NCI-H526 treated with DMSO at 0.1 percent for 48 hours (cell line): ENCODE measurements at places on chromosomes 6 and 20.

- DNase-seq, result no peak
These were observed 133.1 kb downstream of the ALDH8A1 start for GRCh38 chr6:134816780-134817179.

GRCh38 chr20:3134151-3134550 is 25.5 kb downstream of the FASTKD5 start:
- DNase-seq, result no peak

- DNase-seq, result no peak
These were observed 16.4 kb upstream of the STX16 start for GRCh38 chr20:58634521-58635278.

- no peak for DNase-seq
These were observed 265.9 kb downstream of the COL12A1 start for GRCh38 chr6:74939721-74940620.

- peak; percentile 90 for DNase-seq
These were observed at the start of gene GRIK2 for GRCh38 chr6:101393251-101393828. Gene GRIK2 (plus strand): TSS chr6:101393708.

DNA sequence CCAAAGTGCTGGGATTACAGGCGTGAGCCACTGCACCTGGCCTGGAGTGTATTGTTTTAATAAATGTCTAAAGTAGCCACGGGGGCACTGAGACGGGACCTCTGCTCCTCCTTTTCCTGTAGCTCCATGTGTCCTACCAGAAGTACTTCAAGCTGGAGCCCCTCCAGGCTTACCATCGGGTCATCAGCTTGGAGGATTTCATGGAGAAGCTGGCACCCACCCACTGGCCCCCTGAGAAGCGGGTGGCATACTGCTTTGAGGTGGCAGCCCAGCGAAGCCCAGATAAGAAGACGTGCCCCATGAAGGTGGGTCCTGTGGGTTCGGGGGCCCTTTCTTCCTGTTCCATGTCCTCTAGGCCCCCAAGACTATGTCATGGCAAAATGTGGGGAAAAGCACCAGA is 7.5 kb downstream of the POFUT1 start:
- DNase-seq, result no peak

GRCh38 chr20:2872459-2873009 is 747 bp upstream of the PTPRA start:
- DNase-seq, result peak; percentile 29

DNA sequence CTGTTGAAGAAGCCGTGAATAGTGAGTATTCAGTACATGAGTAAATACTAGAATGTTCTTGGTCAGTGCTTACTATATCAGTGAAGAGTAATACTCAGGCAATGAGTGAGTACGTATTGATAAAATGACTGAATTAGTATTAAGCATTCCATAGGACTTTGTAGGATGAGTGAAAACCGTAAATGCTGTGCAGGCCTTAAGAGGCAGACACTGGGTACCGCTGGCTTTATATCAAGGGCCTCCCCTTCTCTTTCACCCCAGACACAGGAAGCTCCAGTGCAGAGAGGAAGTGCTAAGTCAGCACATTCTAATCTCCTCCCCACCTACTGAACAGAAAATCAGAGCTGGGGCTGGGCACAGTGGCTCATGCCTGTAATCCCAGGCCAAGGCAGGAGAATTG is 24.2 kb downstream of the POFUT1 start:
- DNase-seq, result no peak

DNA sequence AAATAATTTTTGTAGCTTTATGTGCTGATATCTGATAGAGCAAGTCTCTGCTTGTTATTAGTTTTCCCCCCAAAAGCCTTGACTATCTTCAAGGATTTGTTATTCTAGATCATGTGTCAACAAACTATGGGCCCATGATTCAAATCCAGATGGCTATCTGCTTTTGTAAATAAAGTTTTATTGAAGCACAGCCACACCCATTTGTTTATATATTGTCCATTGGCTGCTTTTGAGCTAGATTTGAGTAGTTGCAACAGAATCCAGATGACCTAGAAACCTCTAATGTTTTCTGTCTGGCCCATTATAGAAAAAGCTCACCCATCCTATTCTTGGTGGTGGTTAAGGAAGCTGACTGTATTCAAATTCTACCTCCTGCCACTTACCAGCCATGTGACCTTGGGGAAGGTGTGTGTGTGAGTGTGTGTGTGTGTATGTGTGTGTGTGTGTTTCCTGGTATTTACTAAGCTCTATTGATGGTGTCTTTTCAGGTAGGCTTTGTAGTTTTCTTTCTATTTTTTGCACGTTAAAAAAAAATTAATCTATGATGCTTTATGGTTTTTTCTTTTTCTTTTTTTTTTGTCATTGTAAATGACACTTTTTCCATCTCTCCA is 1.3 kb upstream of the GTSF1L start:
- peak; percentile 77 for DNase-seq

GRCh38 chr6:106100755-106101154 is 14.6 kb downstream of the PRDM1 start:
- no peak for DNase-seq

DNA sequence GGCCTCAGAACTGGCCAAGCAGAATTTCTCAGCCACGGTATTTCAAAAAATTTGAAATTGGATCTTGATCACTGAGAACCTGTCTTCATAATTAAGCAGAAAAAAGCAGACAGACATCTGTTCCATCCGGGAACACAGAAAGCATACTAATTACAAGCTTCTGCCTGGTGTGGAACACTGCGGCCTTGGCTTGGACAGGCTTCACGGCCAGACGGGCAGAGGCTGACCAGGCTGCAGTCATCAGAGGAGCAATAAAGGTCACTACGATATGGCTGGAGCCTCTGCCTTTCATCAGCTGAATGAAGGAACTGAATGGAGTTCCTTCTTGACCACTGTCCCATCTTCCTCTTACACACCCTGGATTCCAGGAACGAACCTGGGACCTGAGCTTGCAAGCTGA is 3.9 kb upstream of the NRSN1 start:
- no peak for DNase-seq

GRCh38 chr6:73109659-73110058 is 115.6 kb downstream of the KHDC1L start:
- no peak for DNase-seq

DNA sequence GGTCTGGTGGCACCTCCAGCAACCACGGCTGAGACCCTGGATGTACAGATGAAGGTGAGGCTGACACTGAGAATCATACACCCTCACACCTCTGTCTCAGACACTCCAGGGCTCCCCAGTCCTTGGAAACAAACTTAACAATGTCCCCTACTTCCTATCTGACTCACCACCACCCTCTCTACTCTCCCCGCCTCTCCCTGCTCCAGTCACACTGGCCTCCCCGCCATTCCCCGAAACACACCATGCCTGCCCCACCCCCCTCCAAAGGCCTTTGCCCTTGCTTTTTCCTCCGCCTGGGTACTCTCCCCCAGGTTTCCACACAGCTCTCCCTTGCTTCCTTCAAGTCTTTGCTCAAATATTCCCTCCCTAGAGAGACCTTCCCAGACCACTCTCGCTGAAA is 16.3 kb downstream of the BPI start:
- DNase-seq, result no peak

DNA sequence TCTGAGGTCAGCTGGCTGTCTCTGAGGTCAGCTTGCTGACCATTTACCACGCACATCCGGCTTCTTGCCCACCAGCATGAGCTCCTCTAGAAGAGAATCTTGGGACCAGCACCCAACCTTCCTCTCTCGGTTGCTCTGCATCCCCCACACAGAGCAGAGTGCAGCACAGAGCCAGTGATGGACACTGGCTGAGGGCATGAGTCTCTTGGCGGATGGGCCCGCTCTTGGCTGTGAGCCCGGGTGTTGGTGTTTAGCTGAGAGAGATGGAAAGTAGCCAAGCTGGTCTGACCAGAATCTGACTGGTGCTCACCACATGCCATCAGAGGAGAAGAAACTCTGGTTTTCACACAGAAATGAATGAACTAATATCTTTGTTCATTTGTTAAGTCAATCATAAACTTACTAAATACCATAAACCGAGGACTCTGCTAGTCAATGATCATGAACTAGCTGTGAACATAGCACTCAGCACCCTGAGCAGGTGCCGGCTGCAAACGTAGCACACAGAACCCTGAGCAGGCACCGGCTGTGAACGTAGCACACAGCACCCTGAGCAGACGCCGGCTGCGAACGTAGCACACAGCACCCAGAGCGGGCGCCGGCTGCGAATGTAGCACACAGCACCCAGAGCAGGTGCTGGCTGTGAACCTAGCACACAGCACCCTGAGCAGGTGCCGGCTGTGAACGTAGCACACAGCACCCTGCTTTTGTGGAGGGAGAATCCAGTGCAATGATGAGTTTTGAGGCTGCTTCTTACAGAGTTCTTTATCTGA is 10.4 kb upstream of the THBS2 start:
- DNase-seq, result no peak

- DNase-seq, result no peak
These were observed 125.7 kb upstream of the RIPOR2 start for GRCh38 chr6:25061289-25061936.

GRCh38 chr6:125789576-125790357 is 993 bp upstream of the NCOA7 start:
- DNase-seq, result peak; percentile 51

DNA sequence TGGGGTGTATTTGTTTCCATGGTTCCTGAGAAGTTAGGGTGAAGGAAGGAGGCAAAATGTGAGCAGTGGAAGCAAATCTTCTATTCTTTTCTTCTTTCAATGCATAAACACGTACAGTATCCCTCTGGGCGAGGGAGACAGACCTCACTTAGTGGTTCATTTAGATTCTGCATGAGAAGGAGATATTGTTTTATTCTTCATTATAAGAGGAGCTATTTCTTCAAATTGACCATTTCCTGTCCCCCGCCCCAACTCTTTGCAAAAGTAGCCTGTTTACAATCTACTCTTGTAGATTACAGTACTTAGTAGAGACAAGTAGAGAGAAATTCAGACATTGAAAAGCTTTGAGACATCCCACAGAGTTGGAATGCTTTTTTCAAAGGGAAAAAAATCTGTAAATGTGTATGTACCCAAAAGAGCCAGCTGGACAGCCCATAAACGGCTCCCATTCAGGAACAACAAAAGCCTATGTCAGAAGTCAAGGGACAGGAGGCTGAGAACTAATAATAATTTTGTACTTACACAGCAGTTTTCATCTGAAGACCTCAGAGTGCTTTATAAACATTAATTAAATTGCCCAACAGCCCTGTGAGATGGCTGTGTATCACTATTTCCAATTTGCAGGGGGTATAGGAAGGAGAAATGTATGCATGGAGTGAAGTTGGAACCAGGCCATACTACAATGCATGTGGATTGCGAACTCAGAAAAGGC is 23.9 kb downstream of the CD83 start:
- DNase-seq, result no peak

GRCh38 chr6:13447949-13448724 is 39.3 kb downstream of the GFOD1 start:
- no peak for DNase-seq

DNA sequence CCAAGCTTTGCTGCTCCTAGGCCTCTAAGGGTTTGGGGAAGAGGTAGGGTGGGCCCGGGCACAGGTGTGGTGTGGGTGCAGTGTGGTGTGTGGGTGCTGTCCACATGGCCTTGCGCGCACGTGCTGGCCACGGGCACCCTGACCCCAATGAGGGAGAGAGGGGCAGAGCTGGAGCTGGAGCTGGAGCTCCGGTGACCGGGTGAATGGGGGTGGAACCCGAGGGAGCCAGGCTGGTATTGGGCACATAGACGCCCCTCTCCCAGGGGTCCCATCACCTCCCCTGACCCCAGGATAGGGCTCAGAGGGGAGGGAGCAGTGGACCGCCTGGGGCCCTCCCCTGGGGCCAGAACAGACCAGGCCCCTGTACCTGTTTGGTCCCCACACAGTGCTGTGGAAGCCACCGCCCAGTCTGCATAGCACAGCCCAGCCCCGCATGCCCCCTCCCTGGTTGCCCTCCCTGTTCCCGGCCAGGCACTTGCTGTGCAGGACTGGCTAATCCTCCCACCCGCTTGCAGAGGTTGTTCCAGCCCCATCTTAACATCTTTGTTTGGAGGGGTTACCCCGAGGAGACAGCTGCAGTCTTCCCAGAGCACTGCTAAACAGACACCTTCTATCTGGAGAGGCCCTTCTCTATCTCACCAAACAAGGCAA is 984 bp downstream of the ADAM33 start:
- DNase-seq, result no peak

DNA sequence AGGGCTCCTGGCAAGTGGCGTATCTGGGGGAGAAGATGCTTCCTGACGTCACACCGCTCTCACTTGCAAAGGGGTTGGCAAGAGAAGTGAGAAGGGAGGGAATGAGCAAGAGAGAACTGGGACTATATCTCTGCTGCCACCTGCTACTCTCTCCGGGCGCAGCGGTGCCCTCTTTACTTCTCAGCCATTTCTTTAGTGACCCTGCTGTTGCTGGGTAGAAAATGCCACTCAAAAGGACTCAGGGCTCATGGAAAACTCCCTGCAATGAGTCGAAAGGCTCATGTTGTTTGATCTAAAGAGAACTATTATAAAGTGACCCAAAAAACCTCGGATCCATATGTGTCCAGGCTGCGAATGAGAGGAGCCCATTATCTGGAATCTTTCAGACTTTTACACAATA is 401.8 kb downstream of the SAMD5 start:
- DNase-seq, result no peak

DNA sequence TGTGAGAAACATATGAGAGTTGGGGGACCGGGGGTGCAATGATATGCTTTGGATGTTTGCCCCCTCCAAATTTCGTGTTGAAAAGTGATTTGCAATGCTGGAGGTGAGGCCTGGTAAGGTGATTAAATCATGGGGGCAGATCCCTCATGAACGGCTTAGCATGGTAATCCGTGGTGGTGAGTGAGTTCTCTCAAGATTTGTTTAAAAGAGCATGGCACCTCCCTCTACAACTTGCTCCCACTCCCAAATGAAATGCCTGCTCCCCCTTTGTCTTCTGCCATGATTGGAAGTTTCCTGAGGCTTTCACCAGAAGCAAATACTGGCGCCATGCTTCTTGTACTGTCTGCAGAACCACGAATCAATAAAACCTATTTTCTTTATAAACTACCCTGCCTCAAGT is 2.5 kb downstream of the DEK start:
- no peak for DNase-seq

DNA sequence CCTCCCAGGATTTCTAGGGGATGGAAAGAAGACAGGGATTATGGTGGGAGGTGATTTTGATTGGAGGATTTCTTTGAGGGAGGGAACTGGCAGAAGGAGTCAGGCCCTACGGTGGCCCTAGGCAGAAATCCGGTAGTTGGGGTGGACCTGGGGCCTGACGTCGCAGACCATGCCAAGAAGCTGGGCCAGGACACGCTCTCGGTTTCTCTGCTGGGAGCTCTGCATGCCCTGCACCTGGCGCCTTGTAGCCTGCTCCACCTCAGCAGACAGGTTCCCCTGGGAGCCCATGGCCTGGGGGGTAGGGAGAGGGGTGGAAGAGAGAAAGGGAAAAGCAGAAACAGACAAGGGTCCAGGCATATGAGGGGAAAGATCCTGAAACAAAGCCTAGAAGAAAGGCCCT is 1.1 kb downstream of the ATP6V1G2 start:
- no peak for DNase-seq

DNA sequence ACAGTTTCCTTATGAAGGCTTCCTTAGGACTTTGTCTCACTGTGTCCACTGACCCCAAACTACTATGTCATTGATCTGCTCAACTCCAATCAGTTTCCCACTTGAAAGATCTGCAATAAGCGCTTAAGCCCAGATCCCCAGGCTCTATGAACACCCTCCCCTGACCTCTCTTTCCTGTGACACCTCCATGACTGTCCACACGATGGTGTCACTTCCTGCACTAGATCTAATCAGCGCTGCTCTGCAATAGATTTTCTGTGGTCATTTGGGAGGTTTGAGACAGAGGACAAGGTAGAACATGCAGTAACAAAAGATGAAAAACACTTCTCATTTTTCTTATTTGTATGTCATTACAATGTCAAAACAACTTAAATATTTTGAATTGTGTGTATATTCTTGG is 304.6 kb upstream of the AGPAT4 start:
- DNase-seq, result no peak

- peak; percentile 93 for DNase-seq
These were observed 109.2 kb upstream of the ASF1A start for GRCh38 chr6:118784641-118785164.
